Fibroblast of pulmonary artery (primary cell): ENCODE measurements at places on chromosomes 1 and 21.

GRCh38 chr1:168004531-168004930 lies 67.7 kb upstream of the MPC2 start:
- no peak for DNase-seq

GRCh38 chr1:5874416-5875110 lies 117.7 kb downstream of the NPHP4 start:
- DNase-seq, result no peak

- no peak for DNase-seq
Observed at GRCh38 chr1:185539277-185539943, 194.8 kb upstream of the HMCN1 start.

GRCh38 chr1:110160538-110161100 lies 10.3 kb downstream of the SLC6A17 start:
- no peak for DNase-seq

- peak; percentile 50 for DNase-seq
Observed at GRCh38 chr1:9881838-9882249, 28.2 kb downstream of the CTNNBIP1 start.

GRCh38 chr1:12229386-12229834 lies 420 bp upstream of the VPS13D start:
- DNase-seq, result no peak

- no peak for DNase-seq
Observed at GRCh38 chr21:42564561-42564971, 50.9 kb downstream of the SLC37A1 start.

DNA sequence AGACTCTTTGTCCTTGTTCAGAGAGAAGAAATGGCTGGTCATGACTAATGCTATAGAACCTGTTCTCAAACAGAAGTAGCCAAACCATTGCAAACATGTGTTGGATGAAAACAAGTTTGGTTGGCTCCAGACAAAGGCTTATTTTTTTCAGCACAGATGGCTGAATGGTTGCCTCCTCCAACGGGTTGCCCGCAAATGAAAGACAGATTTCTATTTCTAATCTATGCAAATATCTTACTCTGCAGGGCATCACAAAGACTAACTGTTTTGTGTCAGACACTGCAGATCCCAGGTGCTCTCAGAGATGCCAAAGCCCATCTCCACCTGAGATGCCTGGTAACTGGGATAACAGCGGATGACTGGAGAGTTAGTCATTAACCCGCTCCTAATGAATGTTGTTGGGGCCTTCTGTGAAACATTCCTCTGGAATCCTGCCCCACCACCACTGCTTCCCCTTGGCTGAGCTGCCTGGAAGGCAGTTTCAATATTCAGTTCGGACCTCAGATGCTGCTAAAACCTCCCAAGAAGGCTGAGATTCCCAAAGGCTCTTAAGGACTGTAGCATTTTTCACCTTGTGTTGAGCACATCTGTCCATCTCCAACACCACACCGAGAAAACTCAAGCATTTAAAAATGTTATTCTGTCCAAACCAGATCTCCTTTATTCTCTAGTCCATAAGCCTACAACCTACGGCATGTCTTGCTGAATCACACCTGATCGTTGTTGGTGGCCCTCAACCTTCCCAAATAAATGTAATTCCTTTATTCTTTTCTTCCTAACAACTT lies 104.4 kb downstream of the PTPN14 start:
- peak; percentile 88 for DNase-seq

DNA sequence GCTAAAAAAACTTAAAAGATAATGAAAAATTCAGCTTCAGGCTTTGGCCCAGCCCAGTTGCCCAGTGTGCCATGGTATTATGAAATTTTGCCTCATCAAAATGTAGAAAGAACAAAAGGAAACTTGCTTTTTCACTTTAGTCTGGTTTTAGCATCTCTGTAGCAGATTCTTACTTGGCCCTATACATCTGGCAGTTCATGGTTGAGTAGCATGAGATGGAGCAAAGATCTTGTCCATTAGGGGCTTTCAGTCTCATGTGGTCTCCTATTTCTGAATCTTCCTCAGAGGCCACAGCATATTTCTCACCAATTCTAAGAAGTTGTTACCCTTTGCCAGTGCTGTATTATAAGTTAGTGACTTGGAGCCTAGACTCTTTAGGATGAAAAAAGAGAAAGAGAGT lies 58.5 kb downstream of the ATP2B4 start:
- no peak for DNase-seq

GRCh38 chr1:229636042-229636441 lies 10.0 kb downstream of the URB2 start:
- DNase-seq, result no peak

DNA sequence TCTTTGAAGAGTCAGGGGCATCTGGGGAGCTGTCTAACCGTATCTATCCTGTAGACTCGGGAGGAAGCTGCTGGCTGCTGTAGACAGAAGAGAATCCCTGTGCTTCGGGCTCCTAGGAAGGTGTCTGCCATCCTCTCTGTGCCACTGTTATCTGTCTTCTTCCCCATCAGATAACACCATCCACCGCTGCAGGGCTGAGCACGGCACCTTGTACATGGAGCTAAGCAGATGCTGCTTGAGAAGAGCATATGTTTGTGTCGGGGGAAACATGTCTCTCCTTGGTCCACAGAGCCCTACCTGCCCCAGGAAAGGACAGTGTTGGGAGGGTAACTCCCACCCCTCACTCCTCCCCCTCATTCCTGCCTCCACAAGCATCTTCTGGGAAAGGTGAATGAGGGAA lies 1.4 kb upstream of the MAPKAPK2 start:
- no peak for DNase-seq

DNA sequence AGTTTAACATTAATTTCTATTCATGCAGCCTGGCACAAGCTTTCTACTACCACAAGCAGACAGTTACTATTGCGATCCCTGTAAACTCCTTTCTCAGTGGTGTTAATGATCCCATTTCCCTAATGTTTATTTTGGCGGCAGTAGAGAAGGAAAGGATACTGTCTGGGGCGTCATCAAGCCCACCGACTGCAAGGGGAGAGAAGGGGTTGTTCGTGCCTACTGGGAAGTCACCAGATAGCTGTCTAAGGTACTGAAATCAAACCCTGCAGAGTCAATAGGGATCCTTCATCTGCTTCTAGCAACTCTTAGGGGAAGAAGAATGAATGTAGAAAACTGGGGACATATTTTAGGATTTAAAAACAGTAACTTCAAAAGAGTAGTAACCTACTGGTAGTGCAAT lies 95.2 kb upstream of the ADAR start:
- DNase-seq, result peak; percentile 30

- DNase-seq, result peak; percentile 56
Observed at GRCh38 chr1:99527078-99527477, 118.8 kb upstream of the PALMD start.

- no peak for DNase-seq
Observed at GRCh38 chr1:61699911-61700851, 24.8 kb downstream of the TM2D1 start.

DNA sequence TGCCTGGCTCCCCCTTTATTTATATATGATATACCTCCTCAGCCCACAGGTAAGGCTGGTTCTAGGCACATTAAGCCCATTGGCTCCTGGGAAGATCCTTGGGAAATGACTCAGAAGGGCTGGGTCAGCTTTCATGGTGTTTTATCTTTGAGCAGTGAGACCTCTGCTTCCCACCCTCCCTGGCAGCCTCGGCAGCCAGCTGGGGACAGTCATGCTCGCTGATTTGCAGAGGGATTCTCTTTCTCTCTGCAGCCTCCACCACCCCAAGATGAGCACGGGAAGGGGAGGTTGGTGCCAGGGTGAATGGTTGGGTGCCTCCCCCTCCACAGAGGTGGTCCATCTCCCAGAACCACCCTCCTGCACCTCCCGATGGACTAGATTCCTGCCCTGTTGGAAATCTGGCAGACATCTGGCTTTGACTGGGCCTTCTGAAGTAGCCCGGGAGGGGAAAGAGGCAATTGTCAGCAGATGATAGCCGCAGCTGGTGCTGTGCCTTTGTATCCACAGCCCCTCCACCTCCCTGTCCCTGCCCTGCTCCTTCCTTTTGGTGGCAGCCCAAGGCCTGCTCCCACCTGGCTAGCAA lies 24.6 kb downstream of the IER5 start:
- DNase-seq, result peak; percentile 50

GRCh38 chr1:154716011-154716410 lies 108.0 kb upstream of the ADAR start:
- no peak for DNase-seq

DNA sequence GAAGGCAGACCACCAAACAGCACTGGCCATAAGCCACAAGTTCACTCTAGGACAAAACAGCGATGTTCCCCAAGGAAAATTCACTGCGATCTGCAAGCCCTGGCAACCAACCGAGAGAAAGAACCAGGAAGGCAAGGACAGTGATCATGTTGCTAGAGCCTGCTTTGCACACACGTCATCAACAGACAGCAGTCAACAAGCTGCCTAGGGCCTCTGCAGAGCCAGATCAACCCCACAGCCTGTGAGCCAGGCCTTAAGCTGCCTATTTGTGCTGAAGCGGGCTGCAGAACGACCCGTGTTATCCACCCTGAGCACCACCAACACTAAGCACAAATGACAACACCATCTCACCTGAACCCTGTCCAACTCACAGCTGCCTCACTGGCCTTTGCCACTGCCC lies 6.2 kb upstream of the YRDC start:
- DNase-seq, result no peak

DNA sequence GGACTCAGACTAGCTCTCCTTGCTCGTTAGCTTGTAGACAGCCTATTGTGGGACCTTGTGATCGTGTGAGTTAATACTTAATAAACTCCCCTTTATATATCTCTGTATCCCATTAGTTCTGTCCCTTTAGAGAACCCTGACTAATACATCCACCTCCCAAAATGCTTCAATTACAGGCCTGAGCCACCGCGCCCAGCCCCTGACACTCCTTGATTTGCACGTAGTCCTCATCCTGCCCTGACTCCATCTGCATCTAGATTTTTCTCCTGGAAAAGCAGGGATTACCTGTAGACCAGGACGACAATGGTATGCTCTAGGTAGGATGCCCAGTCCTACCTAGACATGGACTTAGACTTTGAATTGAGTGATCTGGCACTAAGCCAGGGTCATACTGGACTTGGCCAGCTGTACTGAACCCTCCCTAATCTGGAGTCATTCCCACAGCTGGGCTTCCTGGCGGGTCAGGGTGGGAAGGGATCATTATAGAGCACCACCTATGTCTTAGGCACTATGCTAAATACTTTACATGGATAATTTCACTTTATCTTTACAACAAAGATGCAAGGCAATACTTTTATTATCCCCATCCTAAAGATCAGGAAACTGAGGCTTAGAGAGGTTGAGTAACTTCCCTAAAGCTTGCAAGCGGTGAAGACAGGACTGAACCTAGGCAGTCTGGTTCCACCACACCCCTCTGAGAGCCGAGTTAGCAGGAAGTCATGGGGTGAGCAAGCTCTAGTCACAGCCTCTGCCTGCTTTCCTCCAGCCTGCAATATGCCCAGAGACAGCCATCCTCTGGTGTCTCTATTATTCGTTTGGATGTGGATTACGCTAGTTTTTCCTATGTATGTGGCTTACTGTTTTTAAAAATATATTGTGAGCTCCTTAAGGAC lies 89.4 kb downstream of the DTL start:
- no peak for DNase-seq

DNA sequence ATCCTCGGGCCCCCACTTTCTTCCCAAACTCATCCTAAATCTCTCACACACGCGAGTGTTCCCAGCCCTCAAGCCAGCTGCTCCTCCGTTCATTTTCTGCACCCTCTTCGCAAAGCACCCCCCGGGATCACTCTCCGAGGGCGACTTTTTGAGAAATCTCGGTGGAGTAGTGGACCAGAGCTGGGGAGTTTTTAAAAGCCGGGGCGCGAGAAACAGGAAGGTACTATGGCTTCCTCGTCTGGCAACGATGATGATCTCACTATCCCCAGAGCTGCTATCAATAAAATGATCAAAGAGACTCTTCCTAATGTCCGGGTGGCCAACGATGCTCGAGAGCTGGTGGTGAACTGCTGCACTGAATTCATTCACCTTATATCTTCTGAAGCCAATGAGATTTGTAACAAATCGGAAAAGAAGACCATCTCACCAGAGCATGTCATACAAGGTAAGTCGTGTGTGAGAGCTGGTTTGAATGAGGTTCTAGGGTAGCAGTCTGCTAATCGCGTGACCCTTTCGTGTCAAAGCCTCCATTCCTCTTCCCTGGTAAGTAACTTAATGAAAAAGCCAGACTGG lies 800 bp downstream of the DR1 start:
- no peak for DNase-seq

- DNase-seq, result no peak
Observed at GRCh38 chr1:155651861-155652661, 36.5 kb downstream of the YY1AP1 start.
